ENCODE measurements at places on chromosomes 11 and 22.

- DNase-seq, result no peak
These were observed 761.1 kb downstream of the BRD1 start for GRCh38 chr22:49066619-49067018.

DNA sequence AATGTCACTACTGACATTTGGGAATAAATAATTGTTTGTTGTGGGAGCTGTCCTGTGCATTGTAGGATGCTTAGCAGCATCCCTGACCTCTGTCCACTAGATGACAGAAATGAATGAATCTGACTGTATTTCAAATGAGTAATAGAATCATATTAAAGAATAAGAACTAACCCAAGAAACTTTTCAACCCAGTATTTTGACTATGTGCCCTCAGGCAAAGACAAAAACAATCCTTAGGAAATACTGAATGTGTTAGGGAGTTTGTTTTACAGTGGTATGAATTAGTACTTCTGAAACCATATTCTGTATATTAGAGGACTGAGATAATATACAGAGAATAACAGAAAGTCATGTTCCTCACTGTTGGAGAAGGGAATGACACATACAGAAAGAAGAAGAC, 320.9 kb upstream of the PITPNB start:
- no peak for DNase-seq

GRCh38 chr11:59418156-59418555, 8.1 kb downstream of the OR5A2 start:
- DNase-seq, result no peak

DNA sequence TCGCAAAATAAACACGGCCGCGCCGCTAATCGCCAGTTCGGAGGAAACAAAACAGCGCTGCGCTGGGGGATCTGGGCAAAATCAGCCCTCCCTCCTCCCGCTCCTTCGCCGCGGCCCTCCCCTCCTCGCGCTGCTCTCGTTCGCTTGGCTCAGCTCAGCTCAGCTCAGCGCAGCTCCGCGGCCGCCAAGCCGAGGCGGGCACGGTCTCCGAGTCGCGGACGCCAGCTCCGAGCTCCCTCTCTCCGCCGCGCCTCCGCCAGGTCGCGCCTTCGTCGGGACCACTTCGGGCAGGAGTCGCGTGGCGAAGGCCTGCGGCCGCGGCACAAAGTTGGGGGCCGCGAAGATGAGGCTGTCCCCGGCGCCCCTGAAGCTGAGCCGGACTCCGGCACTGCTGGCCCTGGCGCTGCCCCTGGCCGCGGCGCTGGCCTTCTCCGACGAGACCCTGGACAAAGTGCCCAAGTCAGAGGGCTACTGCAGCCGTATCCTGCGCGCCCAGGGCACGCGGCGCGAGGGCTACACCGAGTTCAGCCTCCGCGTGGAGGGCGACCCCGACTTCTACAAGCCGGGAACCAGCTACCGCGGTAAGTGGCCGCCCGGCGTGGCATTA, at the start of gene SPON1:
TSS of gene SPON1 (plus strand) at position 162 of the 607 bp plus-strand sequence. CDS start at position 344, 182 bp downstream.
- DNase-seq, result no peak

DNA sequence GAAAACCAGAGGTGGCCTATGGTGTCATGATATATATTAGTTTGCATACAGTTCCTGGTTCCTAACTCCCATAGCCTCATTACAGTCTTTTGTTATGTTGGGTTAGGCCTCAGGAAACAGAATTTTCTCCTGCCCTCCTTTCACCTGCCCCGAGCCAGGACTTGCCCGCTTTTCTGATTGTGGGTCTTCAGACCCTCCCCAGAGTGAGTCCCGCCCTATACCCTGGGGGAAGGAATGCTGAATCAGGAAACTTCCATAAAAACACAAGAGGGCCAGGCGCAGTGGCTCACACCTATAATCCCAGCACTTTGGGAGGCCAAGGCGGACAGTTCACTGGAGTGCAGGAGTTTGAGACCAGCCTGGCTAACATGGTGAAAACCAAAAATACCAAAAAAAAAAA, 70.9 kb downstream of the SLC35F2 start:
- DNase-seq, result no peak

GRCh38 chr11:44992181-44992582, 41.5 kb upstream of the TP53I11 start:
- no peak for DNase-seq

DNA sequence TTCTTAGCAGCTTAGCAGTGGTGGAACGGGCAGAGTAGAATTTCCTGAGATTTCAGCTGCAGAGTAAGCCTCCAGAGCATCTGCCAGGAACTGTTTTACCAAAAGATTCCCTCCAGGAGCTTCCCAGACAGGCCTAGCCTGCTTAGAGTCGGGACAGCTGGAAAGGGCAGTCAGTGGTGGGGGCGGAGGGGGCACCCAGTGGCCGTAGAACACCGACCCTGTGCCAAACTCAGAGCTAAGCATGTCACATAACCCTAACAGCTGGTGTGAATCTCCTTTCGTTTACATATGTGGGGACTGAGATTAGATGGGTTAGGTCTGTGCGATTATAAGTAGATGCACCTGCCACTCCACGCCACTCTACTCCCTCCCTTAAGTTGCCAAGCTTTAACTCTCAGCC, 80.0 kb upstream of the CRTAM start:
- DNase-seq, result no peak

DNA sequence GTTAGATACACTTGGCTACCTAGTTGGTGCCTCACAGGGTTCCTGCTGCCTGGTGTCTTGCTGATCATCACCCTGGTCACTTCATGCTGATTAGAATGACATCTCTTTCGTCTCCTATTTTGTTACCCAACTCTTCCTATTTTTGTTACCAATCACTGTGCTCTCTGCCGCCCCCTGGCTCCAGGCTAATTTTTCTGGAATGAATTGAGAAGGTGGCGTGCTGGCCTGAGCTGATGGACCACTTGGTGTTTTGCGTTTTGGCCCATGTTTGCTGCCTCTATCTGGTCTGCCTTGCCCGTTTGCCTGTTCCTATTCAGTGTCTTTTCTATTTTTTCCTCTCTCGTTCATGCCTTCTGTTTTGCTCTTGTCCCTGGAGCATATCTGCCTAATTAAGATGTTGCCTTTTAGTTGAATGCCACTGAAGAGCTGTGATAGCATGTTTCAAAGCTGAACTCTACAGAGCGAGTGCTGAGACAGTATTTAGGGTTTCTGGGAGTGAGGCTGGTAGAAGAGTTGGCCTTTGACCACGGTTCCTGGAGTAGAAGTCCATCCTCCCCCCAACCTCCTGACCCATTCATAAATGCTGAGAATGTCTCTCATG, 5.9 kb upstream of the ATF4 start:
- no peak for DNase-seq

DNA sequence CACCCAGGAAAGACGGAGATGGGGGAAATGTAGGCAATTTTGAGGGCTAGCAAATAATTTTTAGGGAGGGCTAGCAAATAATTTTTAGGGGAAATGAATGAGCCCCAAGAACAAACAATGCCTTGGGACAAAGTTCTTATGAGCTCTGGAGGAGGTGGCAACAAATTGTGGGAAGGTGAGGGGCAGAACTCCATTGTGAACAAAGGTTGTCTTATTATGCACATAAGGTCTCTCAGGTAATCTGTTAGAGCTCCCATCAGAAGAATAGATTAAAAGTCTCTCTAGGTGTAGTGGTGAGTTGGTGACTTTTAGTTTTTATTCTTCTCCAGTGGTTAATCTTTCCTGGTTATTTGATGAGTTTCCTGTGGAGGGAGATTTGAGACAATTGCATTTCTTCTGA, 2.4 kb upstream of the PRPF19 start:
- no peak for DNase-seq

DNA sequence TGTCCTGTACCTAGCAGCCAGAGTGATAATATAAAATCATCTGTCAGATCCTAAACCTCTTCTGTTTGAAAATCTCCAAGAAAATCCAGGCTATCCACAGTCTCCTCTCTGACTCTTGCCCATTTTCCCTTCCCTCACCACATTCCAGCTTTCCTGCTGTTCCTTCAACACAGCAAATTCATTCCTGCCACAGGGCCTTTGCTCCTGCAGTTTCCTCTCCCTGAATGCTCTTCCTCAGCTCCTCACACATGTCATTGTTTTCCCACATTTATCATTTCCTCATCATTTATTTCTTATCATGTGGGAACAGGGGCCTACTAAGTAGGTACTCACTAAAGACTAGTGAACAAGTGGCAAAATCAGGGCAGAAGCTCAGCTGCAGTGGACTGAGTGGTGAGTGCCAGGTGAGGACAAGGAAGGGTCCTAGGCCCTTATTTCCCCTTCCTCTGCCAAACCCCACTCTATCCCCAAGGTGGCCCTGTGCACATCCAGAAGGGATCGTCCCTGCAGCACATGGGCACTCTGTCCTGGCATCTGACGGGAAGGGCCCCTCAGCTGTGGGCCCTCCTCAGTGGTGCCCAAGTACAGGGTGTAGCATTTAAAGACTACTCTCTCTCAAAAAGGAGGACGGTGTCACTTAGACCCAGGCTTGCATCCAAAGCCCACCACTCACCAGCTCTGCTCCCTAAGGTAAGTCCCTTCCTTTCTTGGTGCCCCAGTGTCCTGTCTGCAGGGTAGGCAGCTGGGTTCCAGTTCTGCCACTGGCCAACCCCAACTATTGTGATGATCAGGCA, 2.0 kb downstream of the LRRC32 start:
- no peak for DNase-seq

DNA sequence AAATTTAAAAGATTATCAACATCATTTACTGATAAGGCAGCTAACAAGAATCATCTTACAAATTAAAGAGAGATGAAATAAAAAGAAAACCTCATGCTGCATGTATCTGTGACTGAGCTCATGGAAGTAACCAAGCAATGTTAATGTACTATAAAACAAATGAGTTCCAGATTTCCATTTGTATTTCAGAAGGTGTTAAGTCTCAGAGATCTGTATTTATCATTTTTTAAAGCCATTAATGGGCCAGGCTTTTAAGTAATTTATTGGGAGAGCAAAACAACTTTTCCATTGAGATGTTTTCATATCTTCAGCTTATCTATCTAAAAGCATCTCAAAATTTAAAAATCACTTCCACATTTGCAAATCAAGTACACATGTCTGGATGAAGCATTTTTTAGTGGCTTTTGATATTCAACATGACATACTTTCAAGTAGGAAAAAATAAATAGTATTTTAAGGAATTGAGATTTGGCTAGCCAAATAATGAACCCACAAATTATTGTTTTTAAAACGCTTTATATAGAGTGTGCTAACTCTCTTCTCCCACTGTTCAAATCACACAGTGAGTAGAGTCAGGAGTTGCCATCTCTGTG, 17.9 kb upstream of the BBOX1 start:
- DNase-seq, result no peak

DNA sequence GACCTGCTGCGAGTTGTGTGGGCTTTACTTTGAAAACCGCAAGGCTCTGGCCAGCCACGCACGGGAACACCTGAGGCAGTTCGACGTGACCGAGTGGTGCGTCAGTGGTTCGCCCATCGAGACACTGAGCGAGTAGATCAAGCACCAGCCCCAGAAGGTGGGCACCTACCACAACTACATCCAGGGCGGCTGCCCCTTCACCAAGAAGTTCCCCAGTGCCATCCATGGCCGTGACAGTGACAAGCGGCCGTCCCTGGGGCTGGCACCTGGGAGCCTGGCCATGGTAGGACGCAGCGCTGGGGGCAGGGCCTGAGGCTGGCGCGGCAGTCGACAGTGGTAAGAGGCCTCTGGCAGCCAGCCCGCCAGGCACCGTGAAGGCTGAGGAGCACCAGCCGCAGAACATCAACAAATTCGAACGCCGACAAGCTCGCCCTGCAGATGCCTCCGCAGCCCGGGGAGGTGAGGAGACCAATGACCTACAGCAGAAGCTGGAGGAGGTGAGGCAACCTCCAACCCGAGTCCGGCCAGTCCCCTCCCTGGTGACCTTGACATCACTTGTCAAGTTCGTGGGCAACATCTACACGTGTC, 545.2 kb upstream of the CCDC179 start:
- no peak for DNase-seq

- DNase-seq, result no peak
These were observed 524.2 kb upstream of the CHORDC1 start for GRCh38 chr11:90747057-90747456.

GRCh38 chr11:107916671-107917241, 11.5 kb upstream of the RAB39A start:
- DNase-seq, result no peak

DNA sequence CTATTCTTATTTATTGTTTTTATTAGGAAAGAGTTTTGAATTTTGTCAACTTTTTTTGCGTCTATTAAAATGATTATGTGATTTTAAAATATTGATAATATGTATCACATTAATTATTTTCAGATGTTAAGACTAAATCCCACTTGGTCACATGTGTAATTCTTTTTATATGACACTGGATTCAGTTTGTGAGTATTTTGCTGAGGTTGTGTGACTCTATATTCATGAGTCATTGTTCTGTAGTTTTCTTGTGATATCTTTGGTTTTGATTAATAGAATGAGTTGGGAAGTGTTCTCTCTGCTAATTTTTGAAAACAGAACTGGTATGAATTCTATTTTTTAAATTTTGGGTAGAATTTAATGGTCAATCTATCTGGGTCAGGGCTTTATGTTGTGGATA, 317.9 kb downstream of the ETS1 start:
- DNase-seq, result no peak

- no peak for DNase-seq
These were observed 201.4 kb downstream of the ADAMTS15 start for GRCh38 chr11:130649801-130650200.

DNA sequence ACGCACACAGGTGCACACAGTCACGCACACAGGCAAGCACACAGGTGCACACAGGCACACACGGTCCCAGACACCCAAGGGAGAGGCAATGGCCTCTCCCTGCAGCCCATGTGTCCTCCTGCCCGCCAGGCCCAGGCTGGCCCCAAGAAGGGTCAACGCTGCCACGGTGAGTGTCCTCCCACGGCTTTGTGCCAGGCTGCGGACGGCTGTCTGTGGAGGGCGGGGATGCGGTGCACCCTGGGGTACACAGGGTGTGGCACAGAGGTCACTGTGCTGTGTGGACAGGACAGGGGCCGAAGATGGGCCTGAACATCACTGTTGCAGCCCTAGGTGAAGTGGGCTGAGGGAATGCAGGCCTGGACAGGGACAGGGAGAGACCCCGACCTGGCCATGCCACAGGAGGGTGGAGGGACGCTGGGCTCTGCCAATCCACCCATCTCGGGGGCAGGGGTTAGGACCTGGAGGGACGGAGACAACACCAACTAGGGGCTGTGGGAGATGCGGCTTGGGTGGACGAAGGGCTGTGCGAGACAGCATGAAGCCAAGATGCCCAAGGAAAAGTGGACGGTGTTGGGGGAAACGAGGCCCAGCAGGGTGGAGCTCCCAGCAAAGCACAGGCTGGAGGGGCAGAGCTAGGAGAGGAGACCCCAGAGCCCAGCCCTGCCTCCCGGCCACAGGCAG, 523.8 kb downstream of the BRD1 start:
- DNase-seq, result no peak

DNA sequence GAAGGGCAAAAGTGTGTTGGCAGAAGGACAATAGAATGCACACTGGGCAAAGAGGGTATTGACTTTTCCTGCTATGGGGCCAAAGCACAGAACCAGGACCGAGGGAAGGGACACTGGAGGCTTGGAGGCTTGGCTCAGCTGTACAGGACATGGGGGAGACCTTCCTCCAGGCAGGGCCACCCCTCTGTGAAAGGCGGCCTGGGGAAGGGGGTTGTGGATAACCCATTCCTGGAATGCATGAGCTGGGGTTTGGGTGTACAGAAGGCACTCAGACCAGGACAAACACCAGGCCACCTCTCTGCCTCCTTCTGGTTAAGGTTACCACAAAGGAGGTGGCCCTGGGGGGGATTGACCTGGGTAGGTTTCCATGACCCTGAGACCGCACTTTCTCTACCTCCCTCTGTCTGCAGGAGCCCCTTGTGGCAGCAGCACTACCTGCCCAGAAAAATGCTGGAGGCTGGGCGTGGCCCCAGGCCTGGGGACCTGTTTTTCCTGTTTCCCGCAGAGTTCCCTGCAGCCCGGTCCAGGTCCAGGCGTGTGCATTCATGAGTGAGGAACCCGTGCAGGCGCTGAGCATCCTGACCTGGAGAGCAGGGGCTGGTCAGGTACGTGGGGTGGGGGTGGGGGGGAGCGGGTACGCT, 9.6 kb downstream of the P2RY2 start:
- DNase-seq, result no peak

All from stimulated activated CD8-positive, alpha-beta memory T cell treated with anti-CD3 and anti-CD28 coated beads, Interleukin-15, amount 100 ng/mL, for 1 hour (primary cell).